GDM1 (cell line): ENCODE measurements at places on chromosomes 13 and 19.

GRCh38 chr13:19633479-19634255, at the start of gene MPHOSPH8:
Gene MPHOSPH8, plus strand, starts transcription at chr13:19633659. Its CDS starts 90 bp downstream, at chr13:19633749.
- DNase-seq: peak; percentile 99

- DNase-seq: no peak
Observed at GRCh38 chr13:113917096-113917495, 53.2 kb upstream of the GAS6 start.

GRCh38 chr19:547836-548720, 4.2 kb downstream of the GZMM start:
- no peak for DNase-seq

DNA sequence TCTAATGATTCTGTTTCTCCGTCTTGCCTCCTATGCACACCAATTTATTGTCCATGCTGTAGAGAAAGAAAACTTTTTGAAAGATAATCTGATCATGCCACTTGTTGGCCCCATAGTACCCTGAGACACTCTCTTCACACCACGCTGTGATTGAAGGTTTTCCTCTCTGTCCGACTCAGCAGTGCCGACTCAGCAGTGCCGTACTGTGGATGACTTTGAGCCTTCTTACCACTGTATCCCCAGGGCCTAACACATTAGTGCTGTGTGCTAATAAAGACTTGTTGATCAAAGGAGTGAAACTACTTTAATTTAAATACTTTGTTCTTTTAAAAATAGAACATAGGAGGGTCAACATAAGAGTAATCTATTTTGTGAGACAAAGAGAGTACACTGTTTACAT, 429.6 kb downstream of the KLF12 start:
- DNase-seq: no peak

DNA sequence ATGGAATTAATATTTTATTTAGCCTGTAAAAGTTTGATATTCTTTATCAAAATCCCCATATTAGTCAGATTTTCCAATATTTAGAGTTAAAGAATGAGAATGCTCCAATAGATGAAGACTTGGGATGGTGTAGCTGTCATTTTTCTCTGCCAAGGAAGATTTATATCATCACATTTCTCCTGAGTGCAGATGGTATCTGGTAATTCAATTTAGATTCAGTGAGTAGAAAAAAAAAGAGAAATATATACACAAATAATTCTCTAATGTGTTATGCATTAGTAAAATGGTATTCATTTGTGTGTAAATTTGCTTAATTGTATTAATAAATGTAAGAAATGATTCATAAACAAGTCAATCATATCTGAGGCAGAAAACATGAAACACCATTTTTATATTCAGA, 1508.7 kb upstream of the PCDH20 start:
- DNase-seq: no peak

- DNase-seq: no peak
Observed at GRCh38 chr13:110403721-110404120, 96.6 kb downstream of the COL4A2 start.

GRCh38 chr19:17687857-17688784, at the start of gene UNC13A:
Gene UNC13A, minus strand, starts transcription at chr19:17688354. Its CDS starts 155 bp downstream, at chr19:17688199.
- peak; percentile 5 for DNase-seq

- DNase-seq: no peak
Observed at GRCh38 chr13:113863524-113864272, at the start of gene GAS6. Gene GAS6, minus strand, starts transcription at chr13:113864076. Its CDS starts 156 bp downstream, at chr13:113863920.

GRCh38 chr13:21336609-21337349, 122.3 kb downstream of the ZDHHC20 start:
- DNase-seq: no peak

DNA sequence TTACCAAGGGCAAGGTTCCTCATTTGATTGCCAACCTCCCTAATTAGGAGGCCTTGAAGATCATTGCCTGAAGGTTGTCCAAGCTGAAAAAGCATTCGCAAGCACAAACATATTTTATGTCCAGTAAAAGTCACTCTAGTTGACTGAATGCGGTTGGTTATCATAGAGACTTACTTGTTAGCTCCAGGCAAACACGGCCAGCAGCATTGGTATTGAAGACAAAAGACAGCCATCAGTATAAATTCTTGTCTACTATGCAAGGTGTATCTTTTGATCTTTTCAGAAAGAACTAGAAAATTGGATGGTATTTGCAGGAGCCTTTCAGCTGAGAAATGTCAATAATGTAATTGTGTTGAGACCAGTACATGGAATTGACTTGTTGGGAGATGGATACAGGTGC, 129.9 kb downstream of the GPC6 start:
- no peak for DNase-seq

- no peak for DNase-seq
Observed at GRCh38 chr13:111210544-111211469, 95.7 kb downstream of the ARHGEF7 start.

DNA sequence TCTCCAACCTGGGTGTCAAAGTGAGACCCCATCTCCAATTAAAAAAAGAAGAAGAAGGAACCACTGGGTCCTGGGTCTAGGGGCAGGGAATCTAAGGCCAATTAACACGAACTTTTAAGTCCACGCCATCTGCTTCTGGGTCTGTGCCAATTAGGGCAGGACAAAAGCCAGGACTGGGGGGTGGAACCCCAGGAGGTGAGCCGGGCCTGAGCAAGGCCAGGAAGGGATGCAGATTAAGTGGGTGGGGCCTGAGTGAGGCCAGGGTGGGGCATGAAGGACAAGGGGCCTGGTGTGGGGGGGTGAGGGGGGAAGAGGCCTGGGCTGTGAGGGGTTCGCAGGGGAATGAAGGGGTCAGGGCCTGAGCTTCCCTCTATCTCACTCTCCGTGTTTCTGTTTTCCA, 26.3 kb upstream of the ZNF83 start:
- DNase-seq: no peak

- no peak for DNase-seq
Observed at GRCh38 chr19:16612636-16613035, 15.4 kb downstream of the MED26 start.

DNA sequence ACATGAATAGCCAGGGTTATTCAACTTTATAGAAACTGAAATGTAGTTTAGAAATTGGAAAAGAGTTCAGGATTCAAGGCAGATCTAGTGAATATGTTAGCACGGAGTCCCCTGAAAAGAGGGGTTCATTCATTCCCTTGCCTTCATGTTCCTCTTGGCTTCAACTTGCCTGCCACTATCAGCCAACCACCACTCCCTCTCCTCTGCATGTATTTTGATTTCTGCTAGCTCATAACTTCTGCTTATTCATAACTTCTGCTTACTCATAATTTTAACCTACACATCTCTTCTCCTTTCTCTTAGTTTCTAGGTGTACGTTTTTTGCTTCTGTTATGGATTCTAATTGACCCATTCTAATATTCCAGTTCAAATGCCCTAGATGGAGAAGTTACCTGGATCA, 5.5 kb upstream of the SERTM1 start:
- peak; percentile 18 for DNase-seq

- no peak for DNase-seq
Observed at GRCh38 chr19:11446652-11447301, 11.3 kb downstream of the PRKCSH start.

GRCh38 chr13:108708921-108709320, 79.5 kb downstream of the MYO16 start:
- DNase-seq: no peak

DNA sequence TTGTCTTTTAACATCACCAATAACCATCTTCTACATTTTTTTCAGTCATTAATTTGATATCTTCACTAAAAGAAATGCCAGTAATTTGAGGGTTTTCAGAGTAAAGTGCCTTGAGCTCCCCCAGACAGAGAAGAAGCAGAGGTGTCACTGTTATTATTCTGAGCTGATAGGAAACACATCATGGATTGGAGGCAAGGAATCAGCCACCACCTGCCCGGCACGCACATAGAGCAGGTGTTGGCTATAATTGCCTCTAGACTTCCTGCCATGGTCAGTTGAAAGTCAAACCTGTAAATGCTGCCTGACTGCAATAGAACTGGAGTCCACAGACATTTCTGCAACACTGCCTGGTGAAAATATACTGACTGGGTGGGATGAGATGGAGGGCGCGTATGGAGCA, 776.6 kb downstream of the UQCRFS1 start:
- DNase-seq: no peak

DNA sequence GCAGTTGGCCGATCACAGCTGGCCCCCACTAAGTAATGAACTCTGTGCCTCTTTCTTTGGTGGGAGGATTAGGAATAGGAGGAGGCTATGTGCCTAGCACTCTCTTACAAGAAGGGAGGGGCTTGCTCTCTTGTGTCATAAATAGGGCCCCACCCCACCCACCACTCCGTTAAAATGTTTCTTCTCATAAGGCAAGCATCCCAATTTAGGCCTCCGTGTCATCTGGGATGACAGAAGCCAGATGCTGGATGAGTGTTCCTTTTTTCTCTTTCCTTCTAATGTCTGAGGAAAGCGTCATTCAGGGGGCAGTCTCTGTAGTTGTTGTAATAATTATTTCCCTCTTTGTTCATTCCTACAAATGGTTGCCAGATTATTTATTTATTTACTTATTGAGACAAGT, at the start of gene LIPE:
Gene LIPE (minus strand): TSS at position 76 of the 400 bp plus-strand sequence. CDS start 239 bp downstream, outside the sequence.
- DNase-seq: no peak

GRCh38 chr19:29586401-29586800, 19.7 kb upstream of the POP4 start:
- no peak for DNase-seq

- DNase-seq: no peak
Observed at GRCh38 chr19:55681131-55682092, 6.4 kb downstream of the EPN1 start.

DNA sequence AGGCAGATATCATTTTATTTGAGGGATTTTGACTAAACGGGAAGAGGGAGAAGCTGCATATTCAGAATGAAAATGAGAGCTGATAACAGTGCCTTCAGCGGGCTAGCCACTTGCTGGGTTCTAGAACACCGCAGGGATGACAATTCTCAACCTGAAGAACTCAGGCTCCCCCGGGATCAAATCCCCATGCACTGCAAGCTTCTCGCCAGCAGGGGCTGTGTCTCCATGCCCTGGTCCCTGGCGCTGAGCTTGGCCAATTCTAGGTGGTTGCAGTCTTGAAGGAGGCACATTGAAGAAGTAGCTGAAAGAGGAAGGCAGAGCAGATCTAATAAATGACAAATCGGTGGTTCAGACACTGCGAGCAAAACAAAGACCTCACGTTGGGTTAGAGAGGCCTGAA, 128.7 kb downstream of the UQCRFS1 start:
- no peak for DNase-seq

DNA sequence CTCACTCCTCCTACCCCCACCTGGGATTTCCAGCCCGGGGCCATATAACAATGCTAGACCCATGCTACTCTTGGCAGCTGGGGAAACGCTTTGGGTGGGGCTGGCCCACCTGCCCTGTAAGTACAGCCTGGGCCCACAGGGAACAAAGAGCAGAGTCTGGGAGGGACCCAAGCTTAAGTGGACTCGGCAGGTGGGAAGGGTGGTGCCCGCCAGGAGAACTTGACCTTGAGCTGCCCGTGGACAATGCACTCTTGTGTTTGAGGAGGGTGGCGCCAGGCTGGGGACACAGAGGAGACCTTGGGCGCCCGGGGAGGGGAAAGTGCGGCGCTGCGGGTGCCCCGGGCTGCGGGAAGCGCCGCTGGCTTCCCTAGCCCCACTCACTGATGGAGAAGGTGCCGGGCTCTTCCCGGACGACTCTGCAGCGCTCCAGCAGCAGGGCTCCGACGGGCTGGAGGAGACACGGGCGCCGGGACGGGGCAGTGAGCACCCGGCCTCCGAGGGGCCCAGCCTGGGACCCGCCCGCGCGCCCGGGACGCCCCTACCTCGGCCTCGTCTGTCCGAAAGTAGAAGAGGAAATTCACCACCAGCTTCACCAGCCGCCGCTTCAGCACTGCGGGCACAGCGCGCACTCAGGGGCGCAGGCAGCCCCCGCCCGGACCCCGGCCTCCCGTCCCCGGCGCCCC, 607 bp downstream of the PLEKHJ1 start:
- DNase-seq: no peak

DNA sequence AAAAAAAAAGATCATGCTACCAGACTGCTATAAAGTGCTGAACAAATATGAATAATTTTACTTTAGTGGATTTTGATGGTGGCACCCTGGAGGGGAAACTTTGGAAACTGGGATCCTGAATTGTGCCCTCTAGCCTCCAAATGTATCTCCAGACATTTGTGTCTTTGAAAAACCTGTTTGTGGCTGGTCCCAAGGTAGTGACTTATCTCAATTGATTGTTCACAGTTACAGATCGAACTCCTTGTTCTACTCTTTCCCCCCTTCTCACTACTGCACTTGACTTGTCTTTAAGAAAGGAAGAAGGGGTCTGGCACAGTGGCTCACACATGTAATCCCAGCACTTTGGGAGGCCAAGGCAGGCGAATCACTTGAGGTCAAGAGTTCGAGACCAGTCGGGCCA, 10.5 kb downstream of the RGL3 start:
- no peak for DNase-seq

DNA sequence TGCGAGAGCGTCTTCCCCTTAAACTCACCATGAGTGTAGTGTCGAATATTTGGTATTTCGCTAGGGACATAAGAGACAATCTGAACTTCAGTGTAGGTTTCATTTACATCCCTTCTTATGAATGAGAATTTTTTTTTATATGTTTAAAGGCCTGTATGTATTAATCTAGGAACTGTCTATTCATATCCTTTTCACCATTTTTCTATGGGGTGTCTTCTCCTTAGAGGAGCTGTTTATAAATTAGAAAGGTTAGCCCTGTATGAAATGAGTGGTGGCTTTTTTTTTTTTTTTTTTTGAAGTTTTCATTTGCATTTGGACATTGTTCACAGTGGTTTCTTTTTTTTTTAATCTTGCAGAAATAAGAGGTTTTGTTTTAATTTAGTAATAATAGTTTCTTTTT, 7.6 kb downstream of the ZNF146 start:
- DNase-seq: no peak

GRCh38 chr13:46541210-46541609, 11.8 kb upstream of the LRCH1 start:
- no peak for DNase-seq

DNA sequence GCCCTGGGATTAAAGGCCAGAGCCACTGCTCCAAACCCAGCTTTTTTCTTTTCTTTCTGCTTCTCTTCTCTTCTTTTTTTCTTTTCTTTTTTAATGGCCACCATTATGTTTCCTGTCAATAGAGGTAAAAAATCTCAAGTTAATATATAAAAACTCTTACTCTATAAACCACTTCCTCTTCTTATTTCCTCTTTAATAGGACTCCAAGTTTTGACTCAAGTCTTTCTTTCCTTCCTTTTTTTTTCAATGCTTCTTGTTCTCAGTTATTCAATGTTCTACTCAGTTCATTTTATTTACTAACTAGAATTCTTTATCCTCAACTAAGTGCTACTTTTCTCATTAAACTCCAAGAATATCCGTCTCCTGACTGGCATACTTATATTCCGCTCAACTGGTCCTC, 27.1 kb upstream of the MYCBP2 start:
- DNase-seq: no peak

DNA sequence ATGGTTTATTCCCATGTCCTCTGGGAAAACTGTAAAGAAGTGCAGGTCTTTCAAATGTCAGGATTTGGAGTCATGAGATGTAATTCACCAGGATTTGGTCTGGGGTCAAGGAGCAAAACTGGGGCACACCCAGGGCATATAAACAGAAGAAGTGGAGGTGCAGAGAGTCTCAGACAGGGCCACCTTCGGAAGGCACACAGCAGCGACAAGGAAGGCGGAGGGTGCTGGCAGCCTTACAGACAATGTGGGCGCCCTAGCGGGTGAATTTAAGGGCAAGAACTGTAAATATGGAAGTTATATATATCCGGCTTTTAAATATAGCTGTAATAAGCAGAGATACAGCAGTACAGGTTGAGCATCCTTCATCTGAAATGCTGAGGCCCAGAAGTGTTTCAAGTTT, 31.2 kb downstream of the DHRS12 start:
- no peak for DNase-seq
